ENCODE measurements at places on chromosomes 5 and 9.

DNA sequence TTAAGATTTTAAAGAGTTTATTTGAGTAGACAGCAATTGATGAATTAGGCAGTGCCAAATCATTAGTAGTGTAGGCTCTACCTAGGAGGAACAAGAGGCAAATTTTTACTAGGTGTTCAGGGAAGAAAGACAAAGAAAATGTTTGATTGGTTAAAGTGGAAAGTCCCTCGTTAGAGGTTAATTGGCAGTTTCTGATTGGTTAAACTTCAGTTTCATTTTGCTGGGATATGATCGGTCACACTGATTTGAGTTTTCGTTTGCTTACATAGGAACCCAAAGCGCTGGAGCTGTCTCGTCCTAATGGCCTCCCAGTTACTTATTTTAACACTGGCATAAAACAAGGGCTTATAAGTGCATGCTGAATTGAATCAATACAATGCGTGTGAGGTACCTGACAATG, 15.1 kb downstream of the DMAC1 start:
- no peaks in the 10 kb centered on the region for H3K27me3 ChIP-seq
- no peak overlapping the region for H3K27ac ChIP-seq
- H3K36me3 ChIP-seq, result no peaks in the 10 kb centered on the region

- no peak overlapping the region for H3K27ac ChIP-seq
- H3K4me1 ChIP-seq, result no peaks in the 10 kb centered on the region
- H3K4me3 ChIP-seq, result no peak overlapping the region
- no peaks in the 10 kb centered on the region for H3K27me3 ChIP-seq
Measured at GRCh38 chr5:9841516-9842170, 211.5 kb upstream of the TAS2R1 start.

- H3K4me3 ChIP-seq, result no peak overlapping the region
- H3K27ac ChIP-seq, result no peak overlapping the region
- no peaks in the 10 kb centered on the region for H3K36me3 ChIP-seq
- H3K4me1 ChIP-seq, result no peaks in the 10 kb centered on the region
Measured at GRCh38 chr9:114025196-114025753, 52.8 kb downstream of the AMBP start.

DNA sequence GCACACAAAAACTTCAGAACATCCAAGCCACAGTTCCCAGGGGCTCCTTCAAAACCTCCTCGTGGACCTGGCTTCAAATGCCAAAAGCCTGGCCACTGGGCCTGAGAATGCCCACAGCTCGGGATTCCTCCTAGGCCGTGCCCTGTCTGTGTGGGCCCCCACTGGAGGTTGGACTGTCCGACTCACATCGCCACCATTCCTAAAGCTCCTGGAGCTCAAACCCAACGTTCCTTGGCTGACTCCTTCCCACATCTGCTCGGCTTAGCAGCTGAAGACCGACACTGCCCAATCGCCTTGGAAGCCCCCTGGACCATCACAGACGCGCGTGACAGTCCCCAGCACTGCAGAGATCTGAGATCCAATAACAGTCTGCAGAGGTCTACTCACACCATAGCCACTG, 7.7 kb downstream of the SIT1 start:
- no peak overlapping the region for H3K4me3 ChIP-seq
- no peaks in the 10 kb centered on the region for H3K36me3 ChIP-seq
- peaks cover 18% of the 10 kb centered on the region for H3K4me1 ChIP-seq
- H3K27me3 ChIP-seq, result peaks cover 5% of the 10 kb centered on the region
- no peak for DNase-seq
- H3K27ac ChIP-seq, result no peak overlapping the region

DNA sequence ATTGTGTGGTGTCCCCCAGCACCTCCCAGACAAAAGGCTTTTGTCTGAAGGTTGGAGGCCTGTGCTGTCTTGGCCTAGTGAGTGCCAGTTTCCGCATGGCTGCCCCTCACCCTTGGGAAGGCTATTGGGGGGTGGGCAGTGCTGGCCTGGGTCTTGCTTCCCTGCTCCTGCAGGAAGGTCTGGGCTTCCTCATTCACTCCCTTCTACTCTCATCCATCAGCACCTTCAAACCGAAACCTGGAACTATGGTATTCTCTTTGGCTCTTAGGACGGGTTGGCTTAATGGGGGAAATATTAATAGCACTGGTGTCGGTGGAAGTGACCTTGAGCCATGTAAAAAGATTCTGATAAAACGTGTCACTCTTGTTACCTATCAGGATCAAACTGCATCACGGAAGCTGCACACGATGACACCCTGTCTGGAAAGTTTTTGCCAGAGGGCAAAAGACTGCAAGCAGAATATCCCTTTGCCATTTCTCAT, 34.0 kb upstream of the GLRX start:
- no peaks in the 10 kb centered on the region for H3K27me3 ChIP-seq
- H3K4me3 ChIP-seq, result no peak overlapping the region
- no peak overlapping the region for H3K27ac ChIP-seq
- no peak for DNase-seq
- H3K36me3 ChIP-seq, result no peaks in the 10 kb centered on the region

GRCh38 chr5:124888050-124888506, 141.6 kb upstream of the ZNF608 start:
- H3K27me3 ChIP-seq, result no peaks in the 10 kb centered on the region
- H3K27ac ChIP-seq, result no peak overlapping the region
- no peaks in the 10 kb centered on the region for H3K36me3 ChIP-seq
- peak overlapping the region; percentile 52 for H3K4me3 ChIP-seq
- peaks cover 26% of the 10 kb centered on the region for H3K4me1 ChIP-seq

DNA sequence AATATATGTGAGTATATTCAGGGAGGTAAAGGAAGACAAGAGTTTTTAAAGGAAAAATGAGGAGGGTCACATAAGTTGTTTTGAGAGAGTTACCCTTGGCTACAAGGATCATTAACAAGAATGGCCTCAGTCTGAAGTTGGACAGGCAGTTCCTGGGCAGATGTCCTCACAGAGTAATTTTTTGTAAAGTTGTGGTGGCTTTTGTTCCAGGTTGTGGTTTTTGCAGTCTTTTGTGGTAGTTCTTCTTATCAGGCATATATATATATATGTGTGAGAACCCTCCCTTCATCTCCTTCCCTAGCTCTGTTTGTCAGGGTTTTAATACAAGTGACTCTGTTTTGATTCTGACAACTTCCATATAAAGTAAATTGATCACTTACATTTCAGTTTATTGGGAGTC, 60.0 kb downstream of the CSNK1G3 start:
- no peak overlapping the region for H3K4me3 ChIP-seq
- no peak for DNase-seq
- H3K27ac ChIP-seq, result no peak overlapping the region
- H3K36me3 ChIP-seq, result peaks cover 2% of the 10 kb centered on the region
- H3K27me3 ChIP-seq, result no peaks in the 10 kb centered on the region
- H3K4me1 ChIP-seq, result no peaks in the 10 kb centered on the region

- no peak overlapping the region for H3K27ac ChIP-seq
- H3K4me3 ChIP-seq, result no peak overlapping the region
- no peaks in the 10 kb centered on the region for H3K27me3 ChIP-seq
- H3K4me1 ChIP-seq, result no peaks in the 10 kb centered on the region
Measured at GRCh38 chr5:29550523-29550922, 1643.0 kb upstream of the CDH6 start.

DNA sequence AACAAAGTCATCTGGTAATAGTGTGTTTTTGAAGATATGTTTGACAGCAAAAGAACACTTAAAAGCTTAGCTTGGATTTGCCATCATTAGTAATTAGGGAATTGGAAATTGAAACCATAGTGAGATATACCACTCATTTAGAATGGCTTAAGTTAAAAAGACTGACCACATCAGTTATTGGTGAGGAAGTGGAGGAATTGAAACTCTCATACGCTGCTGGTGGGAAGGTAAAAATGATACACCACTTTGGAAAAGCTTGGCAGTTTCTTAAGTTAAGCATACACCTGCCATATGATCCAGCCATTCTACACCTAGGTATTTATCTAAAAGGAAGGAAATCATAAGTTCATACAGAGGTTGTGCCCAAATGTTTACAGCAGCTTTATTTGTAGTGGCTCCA, 213.2 kb downstream of the TRIO start:
- H3K27ac ChIP-seq, result no peak overlapping the region
- no peaks in the 10 kb centered on the region for H3K4me1 ChIP-seq
- H3K4me3 ChIP-seq, result no peak overlapping the region
- DNase-seq, result no peak

DNA sequence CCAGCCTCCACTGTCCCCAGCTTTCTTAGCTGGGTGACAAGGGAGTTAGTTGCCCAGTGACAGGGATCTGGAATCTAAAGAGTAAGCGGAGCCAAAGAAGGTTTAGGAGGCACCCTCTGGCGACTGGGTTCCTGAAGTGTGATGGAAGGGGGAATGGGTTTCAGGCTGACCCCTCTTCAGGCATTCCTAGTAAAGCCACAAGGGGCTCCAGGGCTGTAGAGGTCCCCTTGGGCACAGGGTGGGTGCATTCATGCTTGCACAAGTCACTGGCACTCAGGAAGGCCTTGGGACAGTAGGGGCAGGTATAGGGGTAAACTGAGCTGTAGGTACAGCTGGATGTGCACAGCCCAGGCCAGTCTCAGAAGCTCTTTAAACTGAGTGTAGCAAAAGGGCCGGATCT, 74.2 kb downstream of the CPLANE1 start:
- no peak for DNase-seq
- H3K36me3 ChIP-seq, result peaks cover 3% of the 10 kb centered on the region
- H3K4me3 ChIP-seq, result no peak overlapping the region
- H3K27me3 ChIP-seq, result no peaks in the 10 kb centered on the region

GRCh38 chr5:6410421-6410820, 32.1 kb upstream of the MED10 start:
- no peaks in the 10 kb centered on the region for H3K4me1 ChIP-seq
- H3K27me3 ChIP-seq, result no peaks in the 10 kb centered on the region
- DNase-seq, result no peak

GRCh38 chr9:99035313-99035712, 69.6 kb upstream of the TGFBR1 start:
- no peaks in the 10 kb centered on the region for H3K4me1 ChIP-seq
- H3K27me3 ChIP-seq, result peaks cover 25% of the 10 kb centered on the region

DNA sequence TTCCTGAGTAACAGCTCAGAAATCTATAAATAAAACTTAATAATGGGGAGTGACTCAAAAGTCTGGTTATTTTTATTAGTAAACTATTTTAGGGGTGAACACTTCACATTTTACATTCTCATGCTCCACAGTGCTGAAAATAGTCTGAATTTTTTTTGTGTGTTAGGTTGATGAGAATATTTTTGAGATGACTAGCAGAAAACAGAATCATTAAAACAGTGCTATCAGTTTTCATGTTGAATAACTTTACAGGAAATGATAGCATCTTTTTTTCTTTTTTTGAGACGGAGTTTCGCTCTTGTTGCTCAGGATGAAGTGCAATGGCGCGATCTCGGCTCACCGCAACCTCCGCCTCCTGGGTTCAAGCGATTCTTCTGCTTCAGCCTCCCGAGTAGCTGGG, 60.3 kb downstream of the TMC1 start:
- H3K27ac ChIP-seq, result no peak overlapping the region
- no peaks in the 10 kb centered on the region for H3K27me3 ChIP-seq
- H3K4me1 ChIP-seq, result no peaks in the 10 kb centered on the region
- H3K4me3 ChIP-seq, result no peak overlapping the region

- H3K4me3 ChIP-seq, result no peak overlapping the region
- H3K27ac ChIP-seq, result no peak overlapping the region
- no peaks in the 10 kb centered on the region for H3K36me3 ChIP-seq
- no peaks in the 10 kb centered on the region for H3K4me1 ChIP-seq
- H3K27me3 ChIP-seq, result no peaks in the 10 kb centered on the region
- DNase-seq, result no peak
Measured at GRCh38 chr5:90640484-90641059, 82.0 kb downstream of the ADGRV1 start.

DNA sequence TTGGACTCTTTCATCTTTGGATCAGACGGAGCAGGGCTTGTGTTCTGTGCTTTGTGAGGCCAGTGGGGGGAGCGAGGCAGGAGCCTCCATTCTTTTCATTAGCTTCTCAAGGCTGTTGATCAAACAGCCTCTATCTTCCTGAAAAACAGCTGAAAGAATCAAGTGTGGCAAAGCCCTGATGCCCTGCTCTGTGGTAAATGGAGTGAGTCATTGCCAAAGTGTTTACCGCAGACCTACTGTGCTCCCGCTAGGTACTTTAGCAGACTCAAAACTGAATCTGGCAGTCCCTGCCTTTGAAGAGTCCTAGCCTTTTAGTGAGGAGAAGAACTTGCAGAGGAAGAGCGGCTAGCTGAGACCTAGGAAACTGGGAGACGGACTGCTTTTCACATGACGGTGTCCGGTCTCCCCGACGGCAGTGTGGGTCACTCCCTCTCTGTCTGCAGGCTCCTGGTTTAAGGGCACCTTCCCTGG, 3.3 kb downstream of the ANKRD33B start:
- H3K36me3 ChIP-seq, result no peaks in the 10 kb centered on the region
- no peaks in the 10 kb centered on the region for H3K4me1 ChIP-seq
- no peak for DNase-seq
- no peak overlapping the region for H3K4me3 ChIP-seq
- peaks cover 33% of the 10 kb centered on the region for H3K27me3 ChIP-seq

- H3K36me3 ChIP-seq, result no peaks in the 10 kb centered on the region
- no peak for DNase-seq
- H3K4me1 ChIP-seq, result peaks cover 12% of the 10 kb centered on the region
- no peak overlapping the region for H3K27ac ChIP-seq
Measured at GRCh38 chr9:75992482-75993206, 102.2 kb downstream of the PCSK5 start.

DNA sequence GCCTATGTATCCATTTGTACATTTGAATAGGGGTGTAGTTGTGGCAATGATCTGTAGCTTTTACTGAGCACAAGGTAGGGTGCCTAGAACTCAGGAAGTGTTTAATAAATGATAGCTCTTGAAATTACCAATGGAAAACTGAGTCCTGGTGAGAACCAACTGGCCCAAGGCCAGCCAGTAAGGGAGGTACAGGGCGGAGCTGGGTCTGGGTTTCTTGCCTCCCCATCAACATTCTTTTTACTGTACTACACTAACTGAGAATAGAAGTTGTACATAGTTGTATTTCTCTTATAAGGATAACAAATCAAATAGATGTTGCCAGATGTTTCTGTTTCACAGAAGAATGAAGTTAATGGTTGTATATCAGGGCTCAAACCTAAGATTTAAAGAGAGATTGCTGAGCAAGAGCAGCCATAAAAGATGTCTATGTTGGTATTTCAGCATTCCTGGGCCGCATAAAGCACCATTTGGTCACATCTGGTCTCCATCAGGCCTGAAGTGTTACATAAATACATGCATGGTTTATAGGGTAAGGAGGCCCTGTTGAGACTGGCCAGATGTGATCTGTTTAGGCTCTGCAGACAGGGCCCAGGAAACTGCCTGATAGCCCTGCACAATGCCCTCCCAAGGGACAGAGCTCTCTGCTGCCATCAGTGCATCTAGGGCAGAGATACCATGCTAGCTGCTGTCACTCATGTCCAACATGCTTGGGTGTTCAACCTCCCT, 210.5 kb downstream of the NXNL2 start:
- no peak overlapping the region for H3K27ac ChIP-seq
- H3K36me3 ChIP-seq, result no peaks in the 10 kb centered on the region
- no peak overlapping the region for H3K4me3 ChIP-seq
- H3K4me1 ChIP-seq, result no peaks in the 10 kb centered on the region
- no peak for DNase-seq

DNA sequence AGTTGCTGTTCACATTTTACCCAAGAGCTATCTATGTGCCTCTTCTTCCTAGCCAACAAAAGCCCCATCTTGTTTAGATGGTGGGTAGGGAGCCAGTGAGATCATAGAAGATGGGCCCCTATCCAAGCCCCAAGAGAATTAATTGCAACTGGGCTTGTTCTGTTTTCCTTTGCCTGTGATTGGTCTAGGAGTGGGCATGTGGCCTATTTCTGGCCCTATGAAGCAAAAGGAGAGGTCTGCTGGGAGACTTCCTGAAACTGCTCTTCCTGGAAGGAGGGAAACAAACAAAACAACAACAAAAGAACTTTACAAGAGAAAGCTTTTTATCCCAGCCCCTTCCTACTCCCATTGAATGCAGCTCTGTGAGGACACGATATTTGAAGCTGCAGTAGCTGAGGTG, 32.5 kb upstream of the ALDOB start:
- H3K4me1 ChIP-seq, result peaks cover 14% of the 10 kb centered on the region
- no peak overlapping the region for H3K4me3 ChIP-seq
- DNase-seq, result no peak
- no peaks in the 10 kb centered on the region for H3K36me3 ChIP-seq

Measured in HepG2 (cell line).